ENCODE measurements at places on chromosomes 7 and 10. TPM values are rescaled to one million over a fixed set of nuclear protein-coding genes. Genes with fewer than 3 reads are reported as not detected.

DNA sequence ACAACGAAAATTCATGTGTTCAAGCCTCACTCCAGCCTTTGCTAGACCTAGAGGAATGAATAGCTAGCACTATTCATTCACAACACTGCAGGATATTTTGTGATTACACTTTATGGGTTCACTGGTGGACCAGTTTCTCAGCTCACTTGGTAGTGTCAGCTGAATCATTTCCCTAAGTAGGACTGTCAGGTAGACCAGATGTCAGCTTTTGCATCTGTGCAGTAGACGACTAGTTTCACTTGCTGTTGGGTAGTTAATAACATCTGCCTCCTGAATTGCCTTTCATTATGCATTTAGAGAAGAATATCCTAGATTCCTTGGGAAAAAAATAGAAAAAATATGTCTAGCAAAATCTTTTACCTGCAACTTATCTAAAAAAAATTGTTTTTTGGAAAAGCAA is 296.4 kb downstream of the ADARB2 start:
- no peak for DNase-seq

- DNase-seq = no peak
Measured at GRCh38 chr10:43053825-43054224, 23.0 kb upstream of the RET start.

- DNase-seq = no peak
Measured at GRCh38 chr10:73979809-73980433, 18.0 kb upstream of the VCL start.

- no peak for DNase-seq
Measured at GRCh38 chr7:102244601-102245000, 42.1 kb upstream of the SH2B2 start.

GRCh38 chr7:80127412-80128160 is 7.0 kb upstream of the GNAI1 start:
- DNase-seq = no peak

GRCh38 chr10:22367471-22367870 is 22.2 kb downstream of the SPAG6 start:
- no peak for DNase-seq

DNA sequence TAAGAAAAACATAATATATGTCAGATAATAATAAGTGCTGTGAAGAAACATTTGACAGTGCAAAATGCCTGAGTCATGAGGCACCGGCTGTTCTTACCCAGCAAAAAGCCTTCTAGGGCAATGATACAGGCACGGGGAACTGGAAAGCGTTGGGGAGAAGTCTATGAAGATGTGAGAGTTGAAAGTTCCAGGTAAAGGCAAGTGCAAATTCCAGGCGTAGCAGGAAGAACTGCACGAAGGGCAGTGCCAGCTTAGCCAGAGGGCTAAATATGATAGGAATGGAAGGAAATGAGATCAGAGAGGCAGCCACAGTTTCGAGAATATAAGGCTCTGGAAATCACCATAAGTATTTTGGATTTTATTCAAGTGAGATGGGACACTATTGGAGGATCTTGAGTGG is 87.0 kb downstream of the IPMK start:
- no peak for DNase-seq

- no peak for DNase-seq
Measured at GRCh38 chr7:2488272-2488645, 12.1 kb upstream of the GRIFIN start.

GRCh38 chr7:155109121-155109520 is 39.0 kb downstream of the HTR5A start:
- DNase-seq = no peak

- DNase-seq = peak; percentile 60
Measured at GRCh38 chr10:24952707-24953645, 570 bp upstream of the PRTFDC1 start.

DNA sequence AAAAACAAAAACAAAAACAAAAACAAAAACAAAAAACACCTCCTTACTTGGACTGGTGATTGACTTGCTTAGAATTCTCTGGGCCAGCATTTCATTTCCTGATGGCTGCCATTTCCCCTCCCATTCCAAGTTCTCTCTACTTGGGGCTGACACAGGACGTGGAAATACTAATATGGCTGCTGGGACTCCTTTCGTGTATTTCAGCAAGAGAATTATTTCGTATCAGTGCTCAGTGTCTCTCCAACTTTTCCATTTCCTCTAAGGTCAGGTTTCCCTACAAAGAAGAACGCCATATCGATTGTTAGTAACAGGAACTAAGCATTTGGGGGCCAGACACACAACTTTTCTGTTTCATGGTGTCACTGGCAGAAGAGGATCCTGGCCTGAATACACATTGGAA is 22.5 kb upstream of the VAX1 start:
- DNase-seq = no peak

GRCh38 chr10:78520737-78521430 is 487.2 kb downstream of the RPS24 start:
- peak; percentile 63 for DNase-seq

- DNase-seq = no peak
Measured at GRCh38 chr7:149849174-149849573, 11.0 kb downstream of the ZNF862 start.

- DNase-seq = no peak
Measured at GRCh38 chr10:480498-480927, 209.0 kb downstream of the DIP2C start.

The SPDYE8 gene
- not detected for total RNA-seq

The ENO4 gene
- 0.80 TPM for total RNA-seq

The HTR7 gene
- total RNA-seq = 22.9 TPM

The ADAM8 gene
- 2.9 TPM for total RNA-seq

The CHRM2 gene
- total RNA-seq = 0.06 TPM

The PRKCQ gene
- total RNA-seq = 7.1 TPM

The MRLN gene
- total RNA-seq = not detected

The CEP55 gene
- 98.9 TPM for total RNA-seq

The BRAT1 gene
- 59.9 TPM for total RNA-seq

Data from Daoy (cell line).